Activated naive CD8-positive, alpha-beta T cell treated with anti-CD3 and anti-CD28 coated beads, Interleukin-2, amount 50 U/mL, for 24 hours (primary cell): ENCODE measurements at places on chromosomes 3 and 15.

GRCh38 chr15:98866511-98866910, 141.1 kb downstream of the PGPEP1L start:
- no peak for DNase-seq

- DNase-seq: no peak
Observed at GRCh38 chr15:89421219-89421618, 75.2 kb downstream of the RHCG start.

DNA sequence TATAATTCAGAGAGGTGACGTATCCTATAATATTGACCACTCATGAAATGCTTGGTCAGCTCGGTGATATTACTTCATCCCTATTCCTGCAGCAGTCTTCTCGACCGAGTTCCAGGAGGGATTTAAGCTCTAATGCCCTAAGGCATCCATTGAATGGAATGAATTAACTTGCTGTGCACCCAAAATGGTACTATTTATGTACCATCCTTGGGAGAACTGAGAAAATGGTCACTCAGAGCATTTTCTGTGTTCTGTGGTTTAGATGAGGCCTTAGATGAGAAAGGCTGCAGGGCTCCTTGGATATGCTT, 638 bp downstream of the BLOC1S6 start:
- DNase-seq: no peak

GRCh38 chr3:181616088-181617070, 95.3 kb upstream of the SOX2 start:
- DNase-seq: no peak
